ENCODE measurements at places on chromosomes 1 and 21.

GRCh38 chr1:59903141-59903754 is 23.3 kb downstream of the CYP2J2 start:
- DNase-seq = peak; percentile 59

DNA sequence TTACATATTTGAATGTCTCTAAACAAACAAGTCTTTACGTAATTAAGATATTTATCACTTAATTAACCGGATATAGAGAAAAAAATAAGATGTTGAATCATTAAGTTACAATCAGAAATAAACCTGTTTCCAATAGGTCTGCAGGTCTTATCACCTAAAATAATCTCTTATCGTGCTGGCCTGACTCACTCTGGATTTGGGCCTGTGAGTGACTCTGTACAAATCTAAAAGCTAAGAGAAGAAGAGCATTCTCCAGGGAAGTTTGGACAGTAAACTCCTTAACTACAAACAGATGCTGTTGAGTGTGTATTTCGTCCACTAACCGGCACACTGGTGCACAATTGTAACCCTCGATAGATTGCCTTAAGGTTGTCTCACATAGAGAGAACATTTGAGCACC is 25.3 kb downstream of the CEP104 start:
- no peak for DNase-seq

DNA sequence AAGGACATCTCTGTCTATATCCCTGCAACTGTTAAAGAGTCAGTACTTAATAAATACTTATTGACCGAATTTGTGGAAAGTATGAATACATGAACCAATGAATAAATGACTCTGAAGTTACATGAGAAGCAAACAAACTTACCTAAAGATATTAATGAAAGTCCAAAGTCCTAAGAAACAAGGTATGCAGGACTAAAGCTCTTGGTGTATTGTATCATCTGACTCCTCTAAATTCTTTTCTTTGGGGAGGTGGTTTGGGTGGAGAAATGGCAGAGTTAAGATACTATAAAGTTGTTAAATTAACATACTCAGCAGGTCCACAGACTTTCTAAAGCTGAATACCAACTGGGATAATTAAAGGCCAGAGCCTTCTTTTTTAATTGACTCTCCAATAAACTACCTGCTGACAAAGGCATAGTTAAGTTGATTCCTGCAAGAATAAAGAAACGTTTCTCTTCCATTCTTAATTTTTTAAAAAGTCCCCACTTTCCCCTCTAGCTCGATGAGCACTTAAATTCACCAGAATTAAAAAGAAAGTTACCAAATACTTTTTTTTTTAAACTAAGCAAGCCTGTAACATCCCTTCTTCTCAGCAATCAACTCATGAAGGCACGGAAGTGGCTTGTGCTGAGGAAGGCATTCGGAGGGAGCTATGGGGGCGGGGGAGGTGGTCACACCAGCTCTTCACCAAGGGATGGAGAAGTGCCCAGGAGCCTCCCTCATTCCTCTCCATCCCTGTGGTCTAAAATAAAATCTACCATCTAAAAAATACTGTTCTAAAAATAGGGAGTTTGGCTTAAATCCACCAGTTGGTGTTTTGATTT is 61.1 kb downstream of the GADD45A start:
- no peak for DNase-seq

- peak; percentile 65 for DNase-seq
These were observed 37.4 kb upstream of the WASF2 start for GRCh38 chr1:27527223-27527889.

DNA sequence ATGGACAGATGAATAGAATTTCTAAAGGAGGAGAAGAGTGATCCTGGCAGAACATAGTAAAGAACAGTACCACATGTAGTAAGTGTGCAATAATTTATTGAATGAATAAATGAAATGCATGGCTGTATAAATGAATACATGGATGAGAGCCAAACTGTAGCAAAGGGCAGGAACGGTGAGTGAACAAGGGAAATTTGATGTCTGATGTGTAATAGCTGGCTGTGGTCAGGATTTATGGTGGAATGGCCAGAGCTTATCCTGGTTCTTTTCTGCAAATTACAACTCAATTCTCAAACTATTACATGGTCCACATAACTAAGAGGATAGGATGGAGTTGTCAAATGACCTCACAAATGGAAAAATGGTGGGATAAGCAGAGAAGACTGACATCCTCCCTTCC is 43.2 kb upstream of the ARHGAP29 start:
- DNase-seq = no peak

GRCh38 chr21:33670076-33670978 is 28.0 kb downstream of the ITSN1 start:
- DNase-seq = no peak

- DNase-seq = no peak
These were observed 103.2 kb upstream of the SLC25A33 start for GRCh38 chr1:9435854-9436640.

DNA sequence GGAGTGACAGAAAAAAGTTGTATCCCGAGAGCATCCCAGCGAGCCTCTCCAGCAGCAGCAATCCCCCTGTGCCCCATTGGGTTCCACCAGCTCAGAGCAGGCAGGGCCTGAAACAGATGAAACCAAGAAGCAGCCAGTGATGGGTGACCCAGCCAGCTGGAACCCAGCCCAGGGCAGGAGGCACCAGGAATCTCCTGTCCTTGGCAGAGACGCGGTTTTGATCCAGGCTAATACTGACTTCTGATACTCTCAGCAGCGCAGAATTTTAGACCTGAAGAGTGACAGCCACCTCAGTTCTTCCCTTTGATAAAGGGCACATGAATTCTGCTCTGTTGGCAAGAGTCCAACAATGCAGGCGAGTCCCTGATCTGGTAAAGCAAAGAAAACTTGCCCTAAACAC is 11.4 kb upstream of the OLIG1 start:
- DNase-seq = no peak

DNA sequence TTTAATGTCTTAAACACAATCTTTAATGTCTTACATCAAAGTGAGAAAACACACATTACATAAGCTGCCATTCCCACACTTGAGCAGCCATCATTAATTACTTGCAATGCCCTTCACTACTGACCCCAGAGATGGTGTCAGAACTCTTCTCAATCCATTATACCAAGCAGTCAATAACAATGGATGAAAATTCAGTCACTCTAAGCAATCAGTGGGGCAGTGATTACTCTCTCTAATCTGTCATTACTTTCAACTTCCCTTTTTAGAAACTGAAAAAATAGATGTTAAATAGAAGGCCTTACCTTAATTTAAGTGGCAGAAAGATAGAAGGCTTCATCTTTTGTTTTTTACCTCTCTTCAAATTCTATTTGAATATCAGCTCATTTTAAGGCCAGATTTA is 9.7 kb upstream of the FRRS1 start:
- no peak for DNase-seq

Measured in hematopoietic multipotent progenitor cell treated with erythropoietin and hydrocortisone succinate and interleukin-3 and kit ligand, for 6 days (in vitro differentiated cells).